ENCODE measurements at places on chromosomes 3 and 15.
A peak's percentile ranks its signal among the peaks of the same experiment; 100 is the strongest.

DNA sequence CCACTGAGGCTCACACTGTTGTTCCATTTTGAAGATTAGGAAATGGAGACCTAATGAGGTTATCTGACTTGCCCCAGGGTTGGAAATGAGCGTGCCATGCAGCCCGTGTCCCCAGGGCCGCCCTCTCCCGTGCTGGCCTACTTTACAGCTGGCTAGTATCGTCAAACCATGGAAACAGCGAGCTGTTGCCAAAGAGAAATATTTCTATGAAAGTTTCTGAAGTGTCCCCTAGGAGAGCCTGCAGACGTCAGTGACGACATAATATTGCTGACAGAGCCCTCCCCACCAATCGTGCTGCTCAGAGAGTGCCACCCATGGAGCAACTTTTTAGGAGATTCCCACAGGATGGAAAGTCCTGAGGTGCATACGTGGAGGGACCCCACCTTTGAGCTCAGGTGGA lies 11.2 kb upstream of the FAM174B start:
- DNase-seq = no peak

GRCh38 chr3:46674031-46674845 lies 19.2 kb downstream of the ALS2CL start:
- no peak for DNase-seq

GRCh38 chr3:177330779-177331178 lies 133.5 kb upstream of the TBL1XR1 start:
- no peak for DNase-seq

DNA sequence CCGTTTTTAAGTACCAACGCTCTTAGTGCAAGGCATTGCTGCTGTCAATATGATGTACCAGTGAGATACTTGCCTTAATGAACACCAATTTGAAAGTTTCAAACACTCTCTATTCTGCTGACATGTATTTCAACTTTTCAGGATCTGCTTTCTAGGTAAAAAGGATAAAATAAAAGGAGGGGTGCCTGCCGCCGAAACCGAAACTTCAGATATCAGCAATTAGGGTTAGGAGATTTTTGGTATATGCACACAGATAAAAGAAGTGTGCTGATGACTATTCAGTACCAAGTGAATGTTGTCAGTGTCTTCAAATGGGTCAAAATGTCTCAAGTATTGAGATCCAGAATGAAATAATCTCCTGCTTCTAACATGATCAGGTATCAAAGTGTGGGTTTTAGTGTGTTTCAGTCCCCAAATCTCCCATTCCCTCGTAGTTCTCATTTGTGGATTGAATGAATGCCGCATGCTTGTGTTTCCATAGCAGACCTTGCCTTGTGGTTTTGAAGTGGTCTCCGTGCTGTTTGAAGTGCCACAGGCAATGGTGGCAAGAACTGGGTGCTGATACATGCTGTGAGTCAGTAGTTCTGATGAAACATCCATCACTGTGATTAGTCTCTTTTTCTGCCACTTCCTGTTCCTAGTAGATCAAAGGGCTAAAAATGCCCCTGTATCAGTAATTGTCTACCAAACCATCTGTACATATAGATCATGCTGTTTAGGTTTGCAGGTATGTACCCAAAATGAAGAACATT lies 22.5 kb downstream of the CHST14 start:
- DNase-seq = no peak

DNA sequence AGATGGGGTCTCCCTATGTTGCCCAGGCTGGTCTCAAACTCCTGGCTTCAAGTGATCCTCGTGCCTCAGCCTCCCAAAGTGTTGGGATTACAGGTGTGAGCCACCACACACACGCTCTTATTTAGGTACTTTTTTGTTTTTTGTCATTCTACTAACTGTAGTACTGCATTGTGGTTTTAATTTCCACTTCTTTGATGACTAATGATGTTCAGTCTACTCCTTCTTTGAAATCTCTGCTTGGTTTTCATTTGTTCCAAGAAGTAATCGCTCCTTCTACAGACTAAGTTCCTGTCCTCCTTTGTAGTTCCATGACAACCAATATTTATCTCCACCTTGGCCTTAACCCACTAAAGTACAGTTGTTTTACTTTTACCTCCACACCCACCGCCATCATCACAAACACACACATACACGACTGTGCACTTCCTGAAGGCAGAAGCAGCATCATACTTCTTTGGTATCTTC lies 529 bp upstream of the DLEC1 start:
- no peak for DNase-seq

- DNase-seq = peak; percentile 50
These were observed 737 bp upstream of the ITPR1 start for GRCh38 chr3:4492208-4493013.

GRCh38 chr15:28246605-28247004 lies 75.4 kb downstream of the HERC2 start:
- no peak for DNase-seq

DNA sequence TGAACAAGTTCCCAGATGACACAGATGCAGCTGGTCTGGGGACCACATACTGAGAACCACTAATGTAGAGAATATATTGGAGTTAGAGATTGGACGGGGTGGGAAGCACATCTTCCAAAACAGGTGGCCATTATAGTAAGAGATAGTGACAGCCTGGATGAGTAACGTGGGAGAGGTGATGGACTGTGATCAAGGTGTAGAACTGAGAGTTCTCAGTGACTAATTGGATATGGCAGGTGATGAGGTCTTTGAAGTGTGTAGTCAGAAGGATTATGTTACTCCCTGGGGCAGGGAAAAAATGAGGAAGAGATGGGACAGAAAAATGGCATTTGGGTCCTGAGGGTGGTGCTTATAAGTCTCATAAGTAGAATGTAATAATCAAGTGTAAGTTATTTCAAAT lies 66.6 kb downstream of the KCNMB2 start:
- no peak for DNase-seq

DNA sequence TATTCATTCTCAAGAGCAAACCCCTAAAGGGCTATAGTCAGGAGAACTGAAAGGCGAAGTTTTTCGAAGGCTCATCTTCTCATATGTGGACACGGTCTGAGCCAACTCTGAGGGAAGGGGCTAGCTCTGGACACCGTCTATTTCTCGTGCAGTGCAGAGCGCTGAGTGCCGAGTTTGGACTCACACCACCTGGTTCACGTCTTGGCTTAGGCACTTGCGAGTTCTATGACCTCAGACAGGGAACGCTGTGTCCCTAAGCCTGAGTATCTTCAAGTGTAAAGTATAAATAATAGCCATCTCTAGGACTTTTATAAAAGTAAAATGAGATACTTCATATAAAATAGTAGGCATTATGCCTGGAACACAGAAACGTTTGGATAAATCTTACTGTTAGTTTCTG lies 223.7 kb downstream of the FMN1 start:
- no peak for DNase-seq
